ENCODE measurements at places on chromosomes 6 and 20.

DNA sequence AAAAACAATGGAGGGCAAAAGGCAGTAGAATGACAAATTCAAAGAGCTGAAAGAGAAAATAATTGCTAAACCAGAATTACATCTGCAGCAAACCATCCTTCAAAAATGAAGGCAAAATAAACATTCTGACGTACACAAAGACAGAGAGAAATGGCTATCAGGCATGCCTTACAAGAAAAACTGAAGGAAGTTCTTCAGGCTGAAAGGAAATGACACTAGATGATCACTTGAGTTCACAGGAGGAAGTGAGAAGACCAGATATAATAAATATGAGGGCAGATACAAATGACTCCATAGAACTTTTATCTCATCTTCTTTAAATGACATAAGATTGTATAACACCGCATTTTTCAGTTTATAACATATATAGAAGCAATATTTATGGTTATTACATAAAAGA is 30.0 kb downstream of the DZANK1 start:
- DNase-seq: no peak

DNA sequence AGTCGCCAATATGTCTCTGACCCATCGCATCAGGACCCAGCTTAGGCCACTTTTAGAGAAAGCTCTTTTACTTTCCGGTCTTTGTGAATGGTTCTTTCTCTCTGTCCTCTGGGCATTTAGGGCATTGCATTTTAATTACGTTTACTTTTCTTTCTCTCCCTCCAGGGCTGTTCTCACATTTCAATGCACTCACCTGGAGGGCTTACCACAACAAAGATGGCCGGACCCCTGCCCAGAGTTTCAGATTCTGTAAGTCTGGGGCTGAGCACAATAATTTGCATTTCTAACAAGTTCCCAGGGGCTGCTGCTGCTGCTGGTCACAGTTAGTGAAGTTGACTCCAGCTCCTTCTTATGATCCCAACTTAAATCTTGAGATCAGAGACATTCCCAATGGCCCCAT is 3.0 kb downstream of the ANKRD66 start:
- no peak for DNase-seq

DNA sequence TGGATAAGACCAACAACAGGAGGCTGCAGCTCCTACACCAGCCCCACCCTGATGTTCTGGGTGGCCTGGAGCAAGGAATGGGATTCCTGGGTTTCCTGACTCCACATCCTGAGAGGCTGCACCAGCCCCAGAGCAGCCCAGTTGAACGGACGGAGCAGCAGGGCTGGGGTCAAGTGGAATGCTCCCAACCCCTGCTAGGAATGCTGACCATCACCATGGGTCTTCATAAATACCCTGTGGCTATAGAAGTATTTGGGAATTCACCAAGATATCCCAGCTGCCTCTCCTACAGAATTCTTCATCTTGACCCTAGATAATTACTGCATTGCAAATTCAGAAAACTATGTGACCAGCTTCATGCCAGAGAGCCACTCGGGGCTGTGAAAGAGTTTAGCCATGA is 180.3 kb downstream of the THBS2 start:
- peak; percentile 92 for DNase-seq

GRCh38 chr20:32839227-32839981 is 19.3 kb upstream of the EFCAB8 start:
- DNase-seq: no peak

GRCh38 chr20:37437676-37438075 is 83.4 kb upstream of the NNAT start:
- no peak for DNase-seq
